Fibroblast of the aortic adventitia (primary cell): ENCODE measurements at places on chromosomes 6 and 20. TPM values are rescaled to one million over a fixed set of nuclear protein-coding genes. Genes with fewer than 3 reads are reported as not detected.

SLC32A1 gene
- not detected in 2 replicates for total RNA-seq

TOMM34 gene
- total RNA-seq = 7.0 and 29.3 TPM in 2 replicates

TGIF2 gene
- 3.1 and 4.8 TPM in 2 replicates for total RNA-seq

NKAPL gene
- total RNA-seq = 1.3 and 1.9 TPM in 2 replicates

CAGE1 gene
- 0.33 and 0.36 TPM in 2 replicates for total RNA-seq

EMILIN3 gene
- not detected in 2 replicates for total RNA-seq

PHACTR3 gene
- not detected in 2 replicates for total RNA-seq

GABBR1 gene
- 11.7 and 19.2 TPM in 2 replicates for total RNA-seq

TRIM31 gene
- total RNA-seq = not detected in 2 replicates

MATN4 gene
- not detected in 2 replicates for total RNA-seq

MYLK2 gene
- total RNA-seq = 0.18 TPM in 1 of 2 replicates, not detected in the other

MUC22 gene
- total RNA-seq = not detected in 2 replicates

HRH3 gene
- total RNA-seq = not detected in 2 replicates

NPBWR2 gene
- total RNA-seq = not detected in 2 replicates

GUCA1A gene
- not detected in 2 replicates for total RNA-seq

ANKRD66 gene
- not detected in 2 replicates for total RNA-seq

SPINT3 gene
- total RNA-seq = not detected in 2 replicates

NRSN1 gene
- not detected in 2 replicates for total RNA-seq

SNAP91 gene
- total RNA-seq = 0.36 TPM in 1 of 2 replicates, not detected in the other

CHMP4B gene
- total RNA-seq = 43.7 and 54.8 TPM in 2 replicates

HDGFL1 gene
- not detected in 2 replicates for total RNA-seq

TP53RK gene
- total RNA-seq = 12.4 and 17.4 TPM in 2 replicates

ABHD16B gene
- total RNA-seq = not detected in 2 replicates

MDFI gene
- total RNA-seq = 0.09 TPM in 1 of 2 replicates, not detected in the other

GTPBP2 gene
- 32.5 and 61.2 TPM in 2 replicates for total RNA-seq

ZSCAN31 gene
- total RNA-seq = 13.9 and 31.2 TPM in 2 replicates

EBF4 gene
- total RNA-seq = 0.09 and 2.6 TPM in 2 replicates

RIN2 gene
- total RNA-seq = 36.6 and 61.1 TPM in 2 replicates

SYCP2L gene
- under 0.01 TPM in 1 of 2 replicates, not detected in the other for total RNA-seq

PROKR2 gene
- not detected in 2 replicates for total RNA-seq

HLA-DRA gene
- total RNA-seq = 0.45 TPM in 1 of 2 replicates, not detected in the other

CALHM4 gene
- not detected in 2 replicates for total RNA-seq

MYO6 gene
- total RNA-seq = 10.5 and 16.4 TPM in 2 replicates

RALGAPB gene
- 48.7 and 49.0 TPM in 2 replicates for total RNA-seq
